Sigmoid colon (tissue), 7 donors: ENCODE measurements at places on chromosomes 16 and 17. TPM values are rescaled to one million over a fixed set of nuclear protein-coding genes. Genes with fewer than 3 reads are reported as not detected.

- peaks cover under 1% of the 10 kb centered on the region for H3K4me1 ChIP-seq
- H3K27me3 ChIP-seq: no peaks in the 10 kb centered on the region
- no peak overlapping the region for H3K27ac ChIP-seq
- H3K36me3 ChIP-seq: no peaks in the 10 kb centered on the region
- no peak for DNase-seq
- H3K4me3 ChIP-seq: no peak overlapping the region
Measured at GRCh38 chr16:4179020-4179419, 62.8 kb upstream of the ADCY9 start.

DNA sequence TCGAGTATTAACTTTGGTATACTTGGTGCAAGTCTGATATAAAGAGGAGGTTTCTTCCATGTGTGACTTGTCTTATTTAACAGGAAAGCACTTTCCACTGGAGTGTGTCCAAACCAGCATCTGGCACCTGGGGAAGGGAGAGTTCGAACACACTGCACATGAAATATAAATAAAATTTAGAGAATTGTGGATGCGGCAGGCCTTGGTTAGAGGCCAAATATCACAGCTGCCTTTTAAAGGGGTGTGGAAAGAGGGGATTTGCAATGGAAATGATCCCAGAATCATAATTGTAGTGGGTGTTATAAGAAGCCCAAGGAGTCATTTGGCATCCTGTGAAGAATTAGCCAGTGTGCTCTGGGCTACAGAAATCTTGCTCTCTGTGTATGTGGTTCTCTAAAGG, 4.3 kb upstream of the NXN start:
- H3K4me1 ChIP-seq: peaks cover 10% of the 10 kb centered on the region
- H3K4me3 ChIP-seq: no peak overlapping the region
- no peaks in the 10 kb centered on the region for H3K36me3 ChIP-seq
- no peaks in the 10 kb centered on the region for H3K27me3 ChIP-seq
- DNase-seq: no peak

GRCh38 chr17:340074-340473, 12.5 kb downstream of the RPH3AL start:
- H3K27me3 ChIP-seq: no peaks in the 10 kb centered on the region
- H3K4me3 ChIP-seq: no peak overlapping the region
- H3K4me1 ChIP-seq: no peaks in the 10 kb centered on the region

- H3K27me3 ChIP-seq: no peaks in the 10 kb centered on the region
- DNase-seq: no peak
- H3K27ac ChIP-seq: no peak overlapping the region
- no peaks in the 10 kb centered on the region for H3K4me1 ChIP-seq
Measured at GRCh38 chr17:34847938-34848337, 113.3 kb downstream of the CCT6B start.

The HOXB6 gene
- 6.7 TPM for total RNA-seq

DNA sequence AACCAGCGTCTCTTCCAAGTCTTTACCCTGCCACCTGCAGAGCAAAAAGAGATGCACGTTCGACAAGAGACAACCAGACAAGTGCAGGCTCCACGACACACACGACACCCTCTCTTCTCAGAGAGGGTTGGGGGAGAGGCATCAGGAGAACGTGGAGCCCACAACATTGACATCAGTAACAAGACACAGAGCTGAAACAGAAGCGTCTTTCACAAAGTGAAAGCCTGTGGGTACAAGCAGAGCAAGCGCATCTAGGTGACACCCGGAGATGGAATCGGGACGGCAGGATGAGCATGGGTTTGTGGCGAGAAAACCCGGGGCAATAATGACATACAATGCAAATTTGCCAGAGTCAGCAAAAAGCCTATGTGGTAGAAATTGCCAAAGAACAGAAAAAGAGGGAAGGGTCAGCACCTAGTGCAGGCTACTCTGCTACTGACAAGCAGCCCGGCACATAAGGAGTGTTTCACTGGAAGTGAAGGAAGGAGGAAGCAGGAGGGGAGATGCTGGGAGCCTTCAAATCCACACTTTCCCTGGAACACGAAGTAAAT, 89.5 kb downstream of the CYTH1 start:
- no peak overlapping the region for H3K27ac ChIP-seq
- no peak for DNase-seq
- H3K4me1 ChIP-seq: no peaks in the 10 kb centered on the region
- H3K4me3 ChIP-seq: no peak overlapping the region

The SLC22A31 gene
- not detected for total RNA-seq
